NCI-H146 (cell line): ENCODE measurements at places on chromosomes 5 and 9.
A peak's percentile ranks its signal among the peaks of the same experiment; 100 is the strongest.

DNA sequence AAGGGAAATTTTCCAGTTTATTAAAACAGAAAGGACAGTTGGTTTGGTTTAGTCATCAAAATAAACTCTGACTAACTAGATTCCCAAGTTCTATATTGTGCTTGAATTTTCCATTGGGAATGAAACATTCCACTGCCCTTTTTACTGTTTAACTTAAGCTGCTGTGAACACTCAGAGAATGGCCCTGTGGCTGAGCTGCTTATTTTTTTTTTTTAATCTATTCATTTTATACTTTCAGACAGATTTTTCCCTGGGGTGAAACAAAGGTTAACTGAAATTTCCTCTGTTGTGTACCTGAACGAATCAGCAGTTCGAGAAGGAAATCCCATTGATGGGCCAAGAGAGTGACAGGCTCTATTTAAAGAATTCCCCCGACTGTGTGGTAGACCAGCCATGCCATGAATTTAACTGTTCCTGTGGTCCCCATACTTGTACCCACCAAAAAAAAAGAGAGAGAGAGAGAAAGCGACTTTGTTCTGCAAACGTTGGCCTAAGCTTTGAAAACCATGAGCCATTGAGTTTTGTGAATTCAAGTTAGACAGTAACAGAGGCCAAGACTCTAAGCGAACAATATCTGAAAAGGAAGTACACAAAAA is 138.7 kb upstream of the GRHPR start:
- no peak for DNase-seq

GRCh38 chr9:19807182-19807892 is 18.5 kb upstream of the SLC24A2 start:
- no peak for DNase-seq

DNA sequence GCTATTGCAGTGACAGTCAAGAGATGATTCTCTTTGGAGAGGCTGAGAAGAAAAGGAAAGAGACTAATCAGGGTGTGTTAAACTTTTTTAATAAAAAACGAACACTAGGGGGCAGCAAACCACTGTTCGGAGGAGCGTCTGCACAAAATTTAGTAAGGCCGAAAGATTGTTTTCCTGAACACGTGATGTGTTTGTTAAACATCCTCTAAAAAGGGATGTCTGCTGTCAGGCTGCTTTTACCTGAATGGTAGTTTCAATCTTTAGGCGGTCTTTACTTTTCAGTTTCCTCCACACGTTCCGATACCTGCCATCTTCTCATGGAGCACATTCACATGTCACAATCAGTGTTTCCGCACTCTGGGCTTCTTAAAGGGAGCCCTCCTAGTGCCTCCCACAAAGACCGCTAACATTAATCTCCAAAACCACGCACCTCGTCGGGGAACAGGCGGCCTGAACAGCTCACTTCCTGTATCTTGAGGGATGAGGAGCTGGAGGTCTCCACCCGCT is 125.2 kb downstream of the GPBP1 start:
- DNase-seq: peak; percentile 34

DNA sequence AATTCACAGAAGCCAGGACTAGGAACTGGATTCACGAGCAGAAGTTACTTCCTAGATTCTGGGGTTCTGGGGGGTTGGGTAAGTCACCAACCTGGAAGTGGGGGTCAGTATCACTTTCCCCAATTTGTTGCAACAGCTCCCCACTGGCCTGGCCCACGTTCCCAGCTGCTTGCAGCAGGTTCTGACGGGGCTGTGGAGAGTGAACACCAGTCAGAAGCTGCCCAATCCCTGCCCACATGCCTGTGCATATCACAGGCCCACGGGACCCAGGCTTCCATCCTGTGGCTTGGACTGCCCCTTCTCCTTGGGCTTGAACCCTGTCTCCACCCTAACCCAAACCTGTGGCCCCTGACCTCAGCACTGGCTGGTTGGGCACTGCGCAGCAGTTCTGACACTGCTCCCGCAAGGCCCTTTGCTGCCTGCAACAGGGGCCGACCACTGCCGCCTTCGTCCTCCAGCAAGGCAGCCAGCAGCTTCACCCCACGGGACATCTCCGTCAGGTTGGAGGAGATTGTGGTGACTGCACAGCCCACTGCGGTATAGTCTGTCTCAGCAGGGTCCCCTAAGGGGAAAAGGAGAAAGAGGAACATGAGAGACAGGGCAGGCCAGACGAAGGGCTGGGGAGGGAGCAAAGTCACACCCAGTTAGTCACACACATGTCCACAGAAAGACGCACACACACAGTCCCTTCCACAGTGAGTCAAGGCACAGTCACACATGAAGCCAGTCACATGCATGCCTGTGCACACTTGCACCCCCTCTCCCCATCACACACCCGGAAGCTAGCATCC is 13.1 kb downstream of the TLN1 start:
- no peak for DNase-seq

GRCh38 chr5:128395073-128395472 is 143.0 kb downstream of the FBN2 start:
- no peak for DNase-seq

DNA sequence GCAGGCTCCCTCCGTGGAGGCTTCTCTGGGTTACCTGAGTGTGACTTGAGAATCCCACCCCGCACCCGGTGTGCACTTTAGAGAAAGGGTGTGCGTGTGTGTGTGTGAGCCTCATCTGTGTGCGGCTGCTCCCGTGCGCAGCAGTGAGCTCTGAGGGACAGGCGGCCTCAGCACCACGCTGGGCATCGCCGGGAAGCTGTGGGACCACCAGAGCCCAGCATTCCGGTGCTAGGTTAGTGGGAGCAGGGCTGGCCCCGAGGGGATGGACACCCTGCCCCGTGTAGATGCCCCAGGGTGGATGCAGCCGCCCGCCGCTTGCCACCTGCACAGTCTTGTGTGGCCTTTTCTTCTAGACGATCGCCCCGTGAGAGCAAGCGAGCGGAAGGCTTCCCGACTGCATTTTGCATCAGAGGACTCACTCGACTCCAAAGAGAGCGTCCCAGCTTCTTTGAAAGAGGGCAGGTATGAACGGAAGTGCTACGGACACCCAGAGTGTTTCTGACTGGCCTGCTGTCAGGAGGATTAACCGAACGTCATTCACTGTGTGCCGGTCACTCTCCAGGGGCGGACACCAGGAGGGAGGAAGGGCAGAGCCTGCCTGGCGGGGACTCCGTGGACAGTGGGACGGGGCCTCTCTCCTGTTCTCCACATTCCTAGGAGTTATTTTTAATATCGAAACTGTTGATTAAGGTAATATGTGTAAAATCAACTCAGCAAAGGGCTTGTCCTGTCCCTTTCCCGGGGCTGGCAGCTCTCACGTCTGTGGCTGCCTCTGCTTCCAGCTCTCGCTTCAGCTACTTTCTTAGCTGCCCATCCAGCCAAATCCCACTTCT is 12.2 kb downstream of the CEP72 start:
- DNase-seq: no peak

DNA sequence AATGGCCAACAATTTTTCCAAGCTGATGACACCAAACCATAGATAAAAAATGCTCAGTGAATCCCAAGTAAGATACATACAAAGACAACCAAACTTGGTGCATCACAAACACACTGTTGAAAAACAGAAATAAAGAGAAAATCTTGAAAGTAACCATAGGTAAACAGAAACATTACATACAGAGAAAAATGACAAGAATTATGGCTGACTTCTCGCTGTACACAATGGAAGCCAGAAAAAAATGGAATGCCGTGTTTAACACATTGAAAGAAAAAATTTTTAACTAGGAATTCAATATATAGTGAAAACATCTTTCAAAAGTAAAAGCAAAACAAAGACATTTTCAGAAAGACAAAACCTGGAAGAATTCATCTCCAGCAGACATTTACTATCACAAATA is 20.6 kb downstream of the DAP start:
- DNase-seq: no peak

DNA sequence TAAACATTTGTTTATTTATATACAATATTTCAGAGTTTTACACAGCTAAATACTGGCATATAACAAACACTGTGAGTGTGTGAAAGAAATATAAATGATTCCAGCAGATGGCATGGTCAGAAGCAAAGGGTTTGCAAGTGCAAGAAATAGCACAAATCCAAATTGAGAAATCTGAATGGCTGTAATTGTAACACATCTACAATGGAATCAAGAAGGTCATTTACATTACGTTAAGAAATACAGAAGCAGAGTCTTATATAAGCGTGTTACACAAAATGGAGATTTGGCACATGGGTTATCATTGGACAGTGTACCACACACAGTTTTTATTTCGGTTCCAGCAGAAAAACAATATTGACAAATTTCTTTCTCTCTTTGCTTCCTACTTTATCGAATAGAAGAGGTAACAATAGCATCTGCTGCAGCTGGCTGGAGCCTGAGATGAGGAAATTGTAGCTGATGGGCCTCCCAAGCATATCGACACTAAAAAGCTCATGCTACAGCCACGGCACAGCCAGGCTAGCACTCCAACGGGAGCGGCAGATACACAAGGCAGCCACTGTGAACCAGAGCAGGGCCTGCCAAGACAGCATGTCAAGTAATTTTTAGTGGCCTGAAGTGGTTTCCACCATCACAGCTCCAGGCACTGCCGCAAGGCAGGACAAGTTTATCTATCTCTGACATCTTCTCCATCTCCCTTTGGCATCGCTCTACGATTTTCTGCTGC is 564.6 kb upstream of the DMAC1 start:
- no peak for DNase-seq

DNA sequence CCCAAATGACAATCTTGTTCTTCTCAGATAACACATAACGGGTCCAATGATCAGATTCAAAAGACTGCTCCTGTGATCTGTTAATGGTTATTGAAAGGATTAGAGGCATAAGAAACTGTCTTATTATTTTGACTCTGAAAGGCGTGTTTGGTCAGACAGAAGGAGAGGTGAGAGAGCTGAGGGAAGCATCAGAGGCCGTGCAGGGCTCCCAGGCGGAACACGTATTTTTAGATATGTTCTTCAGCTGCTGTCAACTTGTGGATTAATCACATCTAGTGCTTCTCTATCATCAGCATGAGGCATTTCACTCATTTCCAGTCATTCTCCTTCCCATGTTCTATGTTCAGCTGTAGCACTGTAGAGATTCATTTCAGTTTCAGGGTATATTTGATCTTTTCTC is 199.8 kb downstream of the MAPKAP1 start:
- DNase-seq: no peak

DNA sequence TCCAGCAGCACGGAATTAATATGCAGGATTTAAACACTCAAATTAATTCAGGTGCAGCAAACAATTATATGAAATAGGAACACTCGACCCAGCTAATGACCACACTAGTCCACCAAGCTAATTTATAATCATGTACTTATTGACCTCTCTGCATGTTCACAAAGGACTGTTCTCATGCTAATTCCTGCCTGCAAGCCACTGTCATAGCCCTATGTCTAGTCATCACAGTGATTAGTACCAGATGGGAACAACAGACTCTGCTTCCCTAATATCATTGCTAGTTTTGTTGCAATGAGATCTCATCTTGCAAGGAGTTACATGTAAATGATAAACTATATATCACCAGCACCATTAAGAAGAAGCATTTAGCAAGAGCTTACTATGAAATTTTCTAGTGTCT is 553.0 kb upstream of the GRAMD2B start:
- peak; percentile 4 for DNase-seq

DNA sequence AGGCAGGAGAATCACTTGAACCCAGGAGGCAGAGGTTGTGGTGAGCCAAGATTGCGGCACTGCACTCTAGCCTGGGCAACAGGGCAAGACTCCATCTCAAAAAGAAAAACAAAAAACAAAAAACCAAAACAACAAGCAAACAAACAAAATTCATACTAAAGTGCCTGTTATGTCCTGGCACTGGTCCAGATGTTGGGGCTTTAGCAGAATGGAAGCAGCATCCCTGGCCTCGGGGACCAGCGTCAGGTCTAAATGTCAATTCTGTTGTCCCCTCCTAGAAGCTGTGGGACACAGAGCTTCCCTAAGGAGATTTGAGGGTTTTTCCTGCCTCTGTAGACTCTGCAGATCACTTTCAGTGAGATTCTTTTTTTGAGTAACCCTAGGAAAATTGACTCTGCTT is 26.2 kb downstream of the PPARGC1B start:
- no peak for DNase-seq

DNA sequence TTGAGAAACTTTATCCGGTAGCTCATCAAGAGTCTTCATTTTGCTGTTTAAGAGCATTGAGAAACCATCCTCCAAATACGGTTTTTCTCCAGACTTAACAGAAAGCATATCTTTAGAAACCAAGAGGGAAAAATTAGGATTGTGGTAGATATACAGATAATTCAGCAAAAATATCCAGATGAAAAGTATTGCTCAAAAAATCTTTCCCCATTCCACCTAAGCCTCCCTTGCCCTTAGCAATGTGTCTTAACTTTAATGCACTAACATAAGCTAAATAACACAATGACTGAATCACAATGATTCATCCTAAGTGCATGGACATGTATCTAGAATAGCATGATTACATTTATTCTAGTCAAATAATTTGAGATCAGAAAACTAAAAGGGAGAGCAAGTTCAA is 130.3 kb upstream of the TARS1 start:
- DNase-seq: no peak

DNA sequence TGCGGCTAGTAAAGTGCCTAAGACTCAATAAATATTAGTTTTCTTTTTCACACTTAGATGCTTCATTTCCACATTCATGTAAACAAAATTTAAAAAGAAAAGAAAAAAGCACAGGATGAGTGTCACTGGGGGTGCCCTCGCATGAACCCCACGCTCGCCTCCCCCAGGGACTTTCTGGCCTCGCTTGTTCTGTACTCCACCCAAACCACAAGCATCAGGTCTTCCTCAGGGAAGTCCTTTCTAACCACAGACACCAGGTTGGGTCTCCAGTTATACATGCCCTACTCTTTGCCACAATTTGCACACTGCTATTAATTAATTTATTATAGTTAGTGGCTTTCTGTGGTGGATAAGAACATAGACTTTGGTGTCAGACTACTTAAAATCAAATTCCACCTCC is 92.4 kb downstream of the RORB start:
- no peak for DNase-seq

- no peak for DNase-seq
Observed at GRCh38 chr5:81070571-81071255, 110.5 kb downstream of the RASGRF2 start.

DNA sequence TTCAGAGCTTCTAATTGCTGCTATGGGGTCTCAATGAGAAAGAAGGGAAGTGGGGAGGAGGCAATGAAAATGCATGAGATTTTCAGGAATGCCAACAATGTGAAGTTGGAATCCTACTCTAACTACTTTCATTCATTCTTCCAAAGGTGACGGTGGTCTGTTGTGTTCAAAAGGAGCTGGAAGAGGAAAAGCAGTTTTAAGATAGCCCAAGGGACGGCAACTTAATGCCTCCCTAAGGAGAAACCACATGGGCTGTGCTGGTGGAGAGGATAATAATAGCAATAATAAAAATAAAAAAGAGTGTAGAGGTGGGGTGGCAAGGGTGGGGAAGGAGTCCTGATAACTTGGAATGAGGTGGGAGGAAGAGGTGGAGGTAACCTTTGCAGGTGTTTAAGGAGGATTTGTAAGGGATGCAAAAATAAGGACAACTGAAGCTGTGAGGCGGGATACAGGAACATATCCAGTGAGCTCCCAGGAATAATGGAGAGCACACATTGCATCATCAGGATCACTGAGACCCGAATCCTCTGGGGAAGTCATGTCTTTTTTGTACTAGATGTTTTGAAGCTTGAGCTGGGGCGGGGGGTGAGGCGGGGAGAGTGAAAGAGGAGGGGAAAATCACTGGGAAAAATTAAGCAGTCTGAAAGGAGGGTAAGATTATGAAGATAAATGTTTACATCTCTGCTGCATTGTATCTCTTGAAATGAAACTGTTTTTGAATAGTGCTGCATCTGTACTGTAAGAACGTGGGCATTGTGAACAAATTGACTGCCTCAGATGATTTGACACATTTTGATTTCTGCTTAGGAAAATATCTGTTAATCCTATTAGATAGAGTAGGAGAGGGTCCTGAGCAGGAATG is 120.1 kb upstream of the TMEM161B start:
- DNase-seq: no peak

GRCh38 chr9:135375001-135375400 is 104.6 kb upstream of the PPP1R26 start:
- DNase-seq: no peak
